ENCODE measurements at places on chromosomes 6 and 20.

- DNase-seq = no peak
These were observed 32.8 kb downstream of the RAMACL start for GRCh38 chr6:166553563-166554271.

- no peak for DNase-seq
These were observed 344.6 kb upstream of the IMPG1 start for GRCh38 chr6:76416821-76417605.

DNA sequence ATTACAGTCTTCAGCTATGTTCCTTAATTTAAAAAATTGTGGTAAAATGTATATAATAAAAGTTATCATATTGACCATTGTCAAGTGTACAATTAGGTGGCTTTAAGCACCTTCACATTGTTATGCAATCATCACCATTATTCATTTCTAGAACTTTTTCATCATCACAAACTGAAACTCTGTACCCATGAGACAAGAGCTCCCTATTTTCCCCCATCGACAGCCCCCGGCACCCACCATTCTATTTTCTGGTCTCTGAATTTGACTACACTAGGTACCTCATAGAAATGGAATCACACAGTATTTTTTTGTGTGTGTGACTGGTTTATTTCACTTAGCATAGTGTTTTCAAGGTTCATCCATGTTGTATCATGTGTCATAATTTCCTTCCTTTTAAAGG, 39.7 kb upstream of the FYN start:
- no peak for DNase-seq

DNA sequence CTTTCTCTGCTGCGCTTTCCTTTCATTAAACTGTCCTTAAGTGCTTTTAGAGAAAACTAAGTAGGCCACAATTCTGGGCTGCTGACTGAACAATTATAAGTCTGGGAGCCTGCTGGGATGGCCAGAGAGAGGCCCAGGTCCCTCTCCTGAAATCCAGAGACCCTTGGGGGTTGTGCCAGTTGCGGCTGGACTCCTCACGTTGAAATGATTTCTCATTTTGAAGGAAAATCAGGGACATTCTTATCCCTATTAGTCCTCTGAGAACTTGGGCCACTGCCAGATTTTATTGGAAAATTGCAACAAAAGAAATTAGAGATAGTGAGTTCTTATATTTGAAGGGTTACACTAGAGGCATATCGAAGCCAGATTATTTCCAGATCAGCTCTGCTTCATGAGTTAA, 145.1 kb downstream of the CLIC5 start:
- no peak for DNase-seq

DNA sequence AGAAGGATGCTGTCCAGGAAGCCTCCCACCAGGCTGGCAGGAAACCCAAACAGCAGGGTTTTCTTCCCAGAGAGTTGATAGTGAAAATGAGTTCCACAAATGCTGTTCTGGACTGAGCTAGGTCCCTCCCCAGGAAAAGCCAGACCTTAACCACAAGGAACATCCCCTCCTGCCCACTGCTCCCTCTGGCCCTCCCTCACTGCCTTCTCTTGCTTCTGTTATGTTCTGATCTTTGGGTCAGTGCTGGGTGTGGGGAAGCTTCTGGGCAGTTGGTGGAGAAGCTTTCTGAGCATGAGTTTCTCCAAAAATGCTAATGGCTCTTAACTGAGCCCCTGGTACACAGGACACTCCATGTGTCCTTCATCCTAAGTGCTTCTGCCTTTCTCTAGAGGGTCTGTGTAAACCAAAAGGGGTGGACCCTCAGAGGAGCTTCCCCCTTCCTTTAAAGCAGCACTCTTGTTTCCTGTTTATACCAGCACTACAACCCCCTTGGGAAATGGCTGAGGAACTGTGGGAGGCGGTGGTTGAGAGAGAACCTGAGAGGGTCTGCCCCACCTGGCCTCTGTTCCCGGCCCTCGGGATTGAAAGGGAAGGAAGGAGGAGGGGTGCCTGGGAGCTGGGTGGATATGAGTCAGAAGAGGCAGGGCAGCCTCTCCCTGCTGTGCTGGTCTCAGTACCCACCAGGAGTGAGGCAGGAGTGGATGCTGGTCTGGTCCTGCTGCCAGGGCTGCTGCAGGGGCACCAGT, 42.0 kb downstream of the CDS2 start:
- DNase-seq = no peak

- DNase-seq = no peak
These were observed 13.4 kb upstream of the MYO6 start for GRCh38 chr6:75735491-75736186.

GRCh38 chr6:109424946-109425345, 15.5 kb downstream of the PPIL6 start:
- DNase-seq = no peak

- no peak for DNase-seq
These were observed 81.7 kb upstream of the FOXP4 start for GRCh38 chr6:41464481-41464880.

GRCh38 chr20:50799890-50800550, 5.2 kb downstream of the BCAS4 start:
- no peak for DNase-seq

DNA sequence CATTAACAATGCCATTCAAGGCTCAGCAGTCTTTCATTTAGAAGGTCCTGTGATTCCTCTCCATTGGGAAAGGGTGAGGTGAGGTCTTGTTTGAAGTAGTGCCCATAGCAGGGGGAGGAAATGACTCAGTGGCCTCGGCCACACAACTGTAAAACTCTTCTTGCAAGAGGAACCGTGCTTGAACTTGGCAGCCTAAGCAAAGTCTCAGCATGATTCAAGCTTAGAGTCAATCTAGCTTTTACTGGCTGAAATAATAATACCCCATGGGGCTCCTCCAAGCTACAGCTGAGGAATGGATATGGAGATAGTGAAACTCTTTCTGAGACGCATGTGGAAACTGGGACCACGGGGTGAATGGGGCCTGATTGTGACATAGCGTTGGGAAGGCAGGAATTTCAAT, 428.2 kb downstream of the BMP2 start:
- DNase-seq = no peak

All from CD4-positive, alpha-beta T cell treated with Interleukin-21 for 1 hour (primary cell).